HTR-8/SVneo (cell line): ENCODE measurements at places on chromosomes 7 and 10.

- no peak for DNase-seq
These were observed 14.9 kb upstream of the IFIT1B start for GRCh38 chr10:89362929-89363328.

DNA sequence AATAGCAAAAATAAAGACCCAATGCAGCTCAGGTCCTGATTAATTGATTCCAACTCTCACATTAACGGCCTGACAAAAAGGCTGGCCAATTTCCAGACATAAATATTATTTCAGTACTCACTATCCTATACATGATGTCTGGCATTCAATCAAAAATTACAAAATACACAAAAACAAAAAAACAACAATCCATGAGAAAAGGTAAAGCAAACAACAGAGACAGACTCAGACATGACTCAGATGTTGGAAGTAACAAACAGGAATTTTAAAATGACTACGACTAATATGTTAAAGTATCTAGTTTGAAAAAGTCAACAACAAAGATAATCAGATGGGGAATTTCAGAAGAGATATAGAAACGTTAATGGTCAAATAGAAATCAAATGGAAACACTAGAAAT is 152.8 kb downstream of the AMPH start:
- DNase-seq = no peak

DNA sequence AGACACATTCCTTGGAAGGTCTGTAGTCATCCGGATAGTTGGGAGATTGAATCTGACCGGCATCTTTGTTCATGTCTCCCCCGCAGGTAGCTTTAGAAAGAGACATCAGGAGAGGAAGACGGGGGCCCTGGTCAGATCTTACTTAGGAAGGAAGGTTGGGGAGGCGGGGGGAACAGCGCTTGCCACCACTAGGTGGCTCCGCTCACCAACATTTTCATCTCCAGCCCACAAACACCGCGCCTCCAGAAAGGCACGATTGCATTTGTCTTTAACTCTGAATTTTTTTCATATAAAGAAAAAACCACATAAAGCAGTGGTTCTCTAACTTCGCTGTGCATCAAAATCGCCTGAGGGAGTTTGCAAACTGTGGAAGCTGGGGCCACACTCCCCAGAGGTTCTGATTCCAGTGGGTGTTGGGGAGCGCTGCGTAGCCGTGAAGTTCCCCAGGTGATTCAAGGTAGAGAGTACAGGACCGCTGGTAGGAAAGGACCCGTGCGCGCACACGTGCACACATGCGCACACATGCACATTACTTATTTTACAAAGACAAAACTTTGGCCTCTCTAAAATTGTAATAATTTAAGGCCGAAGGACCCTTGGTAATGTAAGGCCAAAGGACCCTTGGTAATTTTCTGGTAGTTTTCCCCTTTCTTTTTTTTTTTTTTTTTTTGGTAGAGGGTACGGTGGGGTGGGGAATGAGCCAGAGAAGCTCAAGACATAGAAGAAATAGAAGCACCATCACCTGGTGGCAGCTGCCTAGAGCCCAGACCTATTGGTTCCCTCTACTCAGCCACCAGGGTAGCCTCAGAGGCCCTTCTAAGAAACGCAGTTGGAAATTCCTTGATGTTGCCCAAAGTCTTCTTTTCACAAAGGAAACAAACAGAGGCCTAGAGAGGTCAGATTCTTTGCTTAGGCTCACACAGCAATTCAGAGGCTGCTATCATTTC is 37.4 kb upstream of the OPALIN start:
- peak; percentile 85 for DNase-seq

DNA sequence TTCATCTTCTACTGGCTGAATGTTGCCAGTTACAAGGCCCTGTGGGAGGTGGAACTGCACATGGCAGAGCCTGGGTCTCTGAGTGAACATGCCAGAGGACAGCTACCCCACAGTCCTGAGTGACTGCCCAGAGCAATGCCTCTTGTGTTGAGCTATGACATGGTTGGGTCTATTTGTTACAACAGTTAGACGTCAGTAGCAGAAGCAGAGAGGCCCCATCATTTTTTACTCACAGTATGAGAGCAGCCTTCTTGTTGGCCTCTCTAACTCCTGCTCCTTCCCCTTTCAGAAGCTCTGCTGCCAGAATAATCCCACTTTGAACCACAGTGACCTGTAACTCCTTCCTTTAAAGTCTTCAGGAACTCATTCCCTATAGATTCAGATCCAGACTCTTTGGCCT is 30.8 kb upstream of the NRP1 start:
- no peak for DNase-seq

- peak; percentile 69 for DNase-seq
These were observed 401.9 kb downstream of the TNS3 start for GRCh38 chr7:47179812-47180515.
